ENCODE measurements at places on chromosomes 3 and 15.

- no peak for DNase-seq
Observed at GRCh38 chr15:25178835-25179672, 224.3 kb downstream of the SNRPN start.

DNA sequence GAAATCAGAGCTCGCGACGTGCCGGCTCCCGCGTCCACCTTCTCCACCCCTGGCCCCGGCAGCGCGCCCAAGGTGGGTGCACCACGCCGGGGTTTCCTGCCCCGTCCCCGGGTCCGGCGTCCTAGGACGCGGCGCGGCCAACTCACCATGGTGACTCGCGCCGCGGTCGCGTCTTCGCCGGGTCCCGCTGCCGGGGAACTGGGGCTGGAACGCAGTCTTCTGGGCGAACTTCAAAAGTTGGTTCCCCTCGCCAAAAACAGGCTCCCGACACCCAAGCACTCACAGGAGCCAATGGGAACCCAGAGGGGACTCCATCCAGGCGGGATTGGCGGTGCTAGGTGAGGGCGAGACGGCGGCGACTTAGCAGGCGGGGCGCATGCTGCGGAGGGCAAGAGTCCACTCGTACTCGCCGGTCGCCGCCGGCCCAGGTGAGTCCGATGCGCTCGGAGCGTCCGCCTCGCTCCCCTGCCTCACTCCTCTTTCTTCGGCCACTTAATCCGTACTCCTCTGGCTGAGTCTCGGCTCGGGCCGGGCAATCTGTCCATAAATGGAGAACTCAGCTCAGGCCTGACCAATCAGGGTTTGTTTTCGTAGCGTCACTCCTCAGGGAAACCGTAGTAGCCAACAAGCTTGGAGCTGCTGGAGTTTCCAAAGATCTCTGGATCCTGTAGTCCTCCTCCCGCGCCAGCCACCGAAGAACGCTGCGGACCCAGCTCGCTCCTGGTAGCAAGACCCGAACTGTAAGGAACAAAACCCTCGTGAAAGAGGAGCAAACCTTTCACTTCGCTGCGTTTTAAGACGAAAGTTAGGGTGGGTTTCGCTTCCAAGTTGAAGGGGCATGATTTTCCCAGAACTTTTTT, at the start of gene MYO1E:
MYO1E (minus strand) TSS at position 520 of the 860 bp plus-strand sequence; CDS start at position 149, 371 bp downstream.
- peak; percentile 99 for DNase-seq

GRCh38 chr3:186105543-186105942, 3.3 kb downstream of the ETV5 start:
- no peak for DNase-seq

GRCh38 chr15:90300988-90301706, 35.7 kb downstream of the NGRN start:
- DNase-seq, result no peak

GRCh38 chr3:149494759-149495580, 20.5 kb downstream of the TM4SF4 start:
- no peak for DNase-seq

- DNase-seq, result no peak
Observed at GRCh38 chr15:78788016-78788660, 23.1 kb downstream of the ADAMTS7 start.

DNA sequence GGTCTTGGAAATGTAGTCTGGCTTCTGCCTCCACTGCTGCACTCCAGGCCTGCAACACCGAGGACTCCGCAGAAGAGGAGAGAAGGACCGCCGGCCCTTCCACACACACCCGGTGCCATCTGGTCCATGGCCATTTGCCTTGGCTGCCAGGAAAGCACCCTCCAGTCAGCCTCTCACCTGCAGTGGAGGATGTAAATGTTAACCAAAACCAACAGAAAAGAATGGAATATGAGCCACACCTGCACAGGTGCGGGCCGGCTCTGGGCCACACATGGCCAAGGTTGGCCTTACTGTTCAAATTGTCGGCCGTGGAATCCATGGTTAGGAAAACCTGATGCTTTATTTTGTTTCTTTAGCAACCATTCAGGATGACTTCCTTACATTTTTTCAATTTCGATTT, 178.3 kb upstream of the C2CD4B start:
- DNase-seq, result no peak

DNA sequence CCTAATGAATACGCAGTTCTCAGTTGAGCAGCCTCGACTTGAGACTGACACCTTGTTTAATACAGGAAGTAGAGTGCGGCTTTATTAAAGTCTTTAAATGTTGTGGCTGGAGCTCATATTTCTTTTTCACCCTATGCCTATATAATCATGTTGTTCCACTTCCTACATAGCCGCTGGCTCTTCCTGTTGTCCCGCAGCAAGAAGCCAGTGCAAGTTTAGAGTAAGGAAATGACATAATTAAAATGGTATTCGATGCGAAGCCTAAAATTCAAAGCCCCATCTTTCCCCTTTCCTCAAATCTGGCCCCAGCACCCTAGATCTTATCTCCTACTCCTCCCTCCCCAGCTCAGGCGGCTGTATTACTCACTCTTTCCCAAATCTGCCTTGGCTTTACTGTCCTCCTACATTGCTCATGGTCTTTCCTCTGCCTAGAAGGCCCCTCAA, 7.5 kb upstream of the PHLDB2 start:
- DNase-seq, result no peak

DNA sequence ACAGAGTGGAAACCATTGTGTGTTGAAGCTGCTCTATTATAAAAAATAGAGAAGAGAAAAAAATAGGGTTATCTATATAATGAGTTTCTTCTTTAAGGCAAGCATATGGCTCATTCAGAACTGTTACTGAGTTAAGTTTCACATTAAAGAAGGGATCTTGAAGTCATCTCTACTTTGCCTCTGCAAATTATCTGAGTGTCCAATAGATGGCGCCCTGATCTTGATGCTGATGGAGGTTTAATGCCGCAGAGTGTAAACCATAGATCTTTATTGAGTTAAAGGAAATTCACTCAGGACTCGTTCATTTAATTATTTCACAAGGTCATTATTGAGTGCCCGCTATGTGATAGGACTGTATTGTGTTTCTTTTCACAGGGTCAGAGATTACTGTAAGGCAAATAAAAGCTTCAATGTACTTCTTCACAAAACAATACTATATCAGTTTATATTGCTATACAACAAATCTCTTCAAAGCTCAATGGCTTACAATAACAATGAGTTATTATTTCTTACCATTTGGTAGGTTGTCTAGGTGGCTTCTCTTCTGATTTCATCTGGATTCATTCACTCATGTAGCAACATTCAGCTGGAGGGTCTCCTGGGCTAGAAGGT, 171.4 kb downstream of the NSUN3 start:
- DNase-seq, result peak; percentile 26

DNA sequence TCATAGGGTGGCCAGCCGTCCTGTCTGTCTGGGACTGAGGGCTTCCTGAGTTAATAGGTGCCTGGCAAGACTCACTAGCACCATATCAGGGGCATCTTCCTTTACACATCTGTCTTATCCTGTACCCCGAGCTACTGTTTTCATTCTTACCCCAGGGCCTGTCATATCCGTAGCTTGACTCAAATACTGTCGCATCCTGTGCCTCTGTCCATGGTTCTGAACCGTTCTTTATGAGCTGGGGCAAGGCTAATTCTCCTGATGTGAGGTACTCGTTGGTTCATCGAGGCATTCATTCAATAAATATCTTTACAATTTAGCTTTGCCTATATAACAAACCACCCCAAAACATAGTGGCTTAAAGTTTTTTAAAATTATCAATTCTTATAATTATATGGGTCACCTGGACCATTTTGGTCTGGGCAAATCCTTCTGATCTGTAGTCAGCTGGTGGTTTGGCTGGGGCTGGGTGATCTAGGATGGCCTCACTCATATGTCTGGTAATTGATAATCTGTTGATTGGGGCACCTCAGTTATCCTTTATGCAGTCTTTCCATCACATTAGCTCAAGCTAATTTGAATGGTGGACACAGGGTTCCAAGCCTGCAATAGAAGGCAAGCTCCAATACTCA, 121.2 kb downstream of the TLE3 start:
- no peak for DNase-seq

DNA sequence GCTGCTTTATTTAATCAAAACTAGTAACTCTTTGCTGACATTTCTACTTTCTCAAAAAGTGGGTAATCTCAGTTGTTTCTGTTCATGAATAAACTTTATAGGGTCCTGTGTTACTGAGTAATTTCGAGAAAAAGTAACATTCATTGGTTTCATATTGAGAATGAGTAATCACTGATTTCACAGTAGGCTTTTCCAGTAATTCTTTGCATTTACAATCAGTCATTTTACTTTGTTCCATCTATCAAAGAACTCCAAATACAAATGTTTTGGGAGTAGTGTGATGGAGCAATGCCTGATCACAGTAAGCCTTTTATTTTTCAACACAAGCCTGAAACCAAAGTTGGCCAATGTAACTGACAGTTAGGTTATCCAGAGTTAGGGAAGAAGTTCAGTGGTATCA, 353.6 kb downstream of the ULK4 start:
- peak; percentile 1 for DNase-seq

DNA sequence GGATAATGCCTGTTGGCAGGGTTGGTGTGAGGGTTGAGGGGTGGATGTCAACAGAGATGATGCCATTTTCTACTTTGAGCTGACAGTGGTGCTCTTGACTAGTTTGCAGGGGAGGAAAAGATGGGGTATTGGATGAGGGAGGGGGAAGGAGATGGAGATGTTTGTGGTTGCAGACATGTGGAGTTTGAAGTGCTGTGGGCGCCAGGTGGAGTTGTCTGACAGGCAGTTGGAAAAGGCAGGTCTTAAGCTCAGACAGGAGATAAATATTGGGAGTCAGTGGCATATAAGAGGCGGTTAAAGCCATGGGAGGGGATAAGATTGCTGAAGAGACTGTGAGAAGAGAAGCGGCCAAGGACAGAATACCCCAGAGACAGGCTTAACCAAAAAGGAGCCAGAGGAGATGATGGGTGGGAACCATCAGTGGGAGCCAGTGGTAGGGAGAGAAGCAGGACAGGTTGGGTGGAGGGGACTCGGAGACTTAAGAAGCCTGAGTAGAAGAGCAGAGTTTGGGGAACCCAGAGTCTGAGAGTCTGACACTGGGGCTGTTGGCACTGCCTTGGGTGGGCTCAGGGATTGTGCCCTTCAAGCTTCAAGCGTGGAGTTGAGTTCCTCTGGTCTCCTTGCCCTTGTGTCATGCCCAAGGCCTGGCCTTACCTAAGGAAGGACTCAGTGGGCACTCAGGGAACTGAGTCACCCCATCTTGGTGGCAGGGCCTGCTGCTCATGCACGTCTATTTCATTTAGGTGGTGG, 13.9 kb downstream of the COPG1 start:
- no peak for DNase-seq

DNA sequence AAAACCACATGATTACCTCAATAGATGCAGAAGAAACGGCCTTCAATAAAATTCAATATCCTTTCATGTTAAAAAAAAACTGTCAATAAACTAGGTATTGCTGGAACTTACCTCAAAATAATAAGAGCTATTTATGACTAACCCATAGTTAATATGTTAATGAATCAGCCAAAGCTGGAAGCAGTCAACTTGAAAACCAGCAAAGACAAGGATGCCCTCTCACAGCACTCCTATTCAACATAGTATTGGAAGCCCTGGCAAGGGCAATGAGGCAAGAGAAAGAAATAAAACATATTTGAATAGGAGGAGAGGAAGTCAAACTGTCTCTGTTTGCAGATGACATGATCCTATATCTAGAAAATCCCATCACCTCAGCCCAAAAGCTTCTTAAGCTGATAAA, 456.1 kb downstream of the OCA2 start:
- no peak for DNase-seq

GRCh38 chr15:85576392-85576791, 196.0 kb downstream of the AKAP13 start:
- no peak for DNase-seq
